ENCODE measurements at places on chromosomes 7 and 10.

- no peak for DNase-seq
These were observed 95.0 kb upstream of the DDC start for GRCh38 chr7:50660040-50660829.

- DNase-seq = no peak
These were observed 526 bp downstream of the GIMAP1 start for GRCh38 chr7:150716939-150717338.

GRCh38 chr7:11130012-11130411, 156.3 kb downstream of the PHF14 start:
- no peak for DNase-seq

DNA sequence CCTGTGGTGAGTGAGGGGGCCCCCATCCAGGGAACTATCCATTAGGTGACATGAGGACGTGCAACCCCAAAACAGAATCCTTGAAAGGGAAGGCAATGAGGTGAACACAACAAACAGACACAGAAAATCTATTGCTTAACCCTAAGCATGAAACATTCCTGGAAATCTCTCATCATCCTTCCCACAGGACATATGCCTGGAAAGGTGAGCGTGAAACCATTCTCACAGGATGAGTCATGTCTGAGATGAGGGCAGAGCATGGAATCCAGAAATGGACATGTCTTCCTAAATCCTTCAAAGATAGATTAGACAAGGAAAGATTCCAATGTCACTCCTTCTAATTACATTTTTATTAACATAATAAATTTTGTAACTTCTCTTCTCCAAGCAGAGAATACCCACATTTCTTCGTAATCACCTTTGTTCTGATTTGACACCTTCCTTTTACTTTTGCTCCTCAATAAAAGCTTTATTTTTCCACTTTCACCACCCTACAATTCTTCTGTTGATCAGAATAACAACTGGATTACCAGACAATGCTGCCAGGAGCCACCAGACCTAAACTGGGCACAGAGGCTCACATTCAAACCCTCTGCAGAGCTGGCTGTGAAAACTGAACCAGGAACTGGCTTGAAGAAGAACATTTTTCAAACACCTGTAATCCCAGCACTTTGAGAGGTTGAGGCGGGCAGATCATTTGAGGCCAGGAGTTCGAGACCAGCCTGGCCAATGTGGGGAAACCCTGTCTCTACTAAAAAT, 67.2 kb downstream of the COBL start:
- DNase-seq = no peak

DNA sequence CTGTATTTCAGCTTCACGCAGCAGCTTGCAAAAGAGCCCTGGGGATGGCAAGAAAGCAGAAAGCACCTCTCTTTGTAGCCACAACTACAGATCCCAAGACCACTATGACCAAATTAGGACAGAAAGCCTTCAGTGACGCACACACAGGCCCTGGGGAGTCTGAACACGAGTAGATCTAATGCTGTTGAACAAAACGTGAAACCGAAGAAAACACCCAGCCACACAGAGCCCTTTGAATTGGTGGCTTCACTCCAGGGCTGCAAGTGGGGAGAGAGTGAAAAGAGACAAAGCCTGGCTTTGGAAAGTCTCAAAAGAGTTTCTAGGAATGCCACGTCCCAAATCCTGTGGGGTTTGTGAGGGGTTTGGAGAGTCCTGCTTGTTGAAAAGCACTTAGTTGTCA, 28.4 kb downstream of the PLXNA4 start:
- no peak for DNase-seq

DNA sequence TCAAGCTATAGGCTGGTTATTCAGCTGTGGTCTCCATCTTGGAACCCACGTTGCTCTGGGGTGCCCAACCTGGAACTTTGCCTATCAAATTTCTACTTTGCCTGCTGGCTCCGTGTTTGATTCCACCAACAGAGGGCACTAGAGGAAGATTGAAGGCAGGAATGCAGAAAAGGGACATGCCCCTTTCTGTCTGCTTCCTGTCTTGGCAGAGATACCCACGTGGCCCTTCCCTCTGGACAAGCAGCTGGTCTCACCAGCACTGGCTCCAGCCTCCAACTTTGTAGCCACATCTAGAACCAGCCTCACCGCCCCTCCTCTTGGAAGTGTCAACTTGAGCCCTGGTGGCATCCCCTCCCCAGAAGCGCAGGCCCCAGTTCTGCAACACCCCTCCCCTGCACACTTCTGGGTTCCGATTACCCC, 52.1 kb upstream of the ZNF438 start:
- DNase-seq = no peak

DNA sequence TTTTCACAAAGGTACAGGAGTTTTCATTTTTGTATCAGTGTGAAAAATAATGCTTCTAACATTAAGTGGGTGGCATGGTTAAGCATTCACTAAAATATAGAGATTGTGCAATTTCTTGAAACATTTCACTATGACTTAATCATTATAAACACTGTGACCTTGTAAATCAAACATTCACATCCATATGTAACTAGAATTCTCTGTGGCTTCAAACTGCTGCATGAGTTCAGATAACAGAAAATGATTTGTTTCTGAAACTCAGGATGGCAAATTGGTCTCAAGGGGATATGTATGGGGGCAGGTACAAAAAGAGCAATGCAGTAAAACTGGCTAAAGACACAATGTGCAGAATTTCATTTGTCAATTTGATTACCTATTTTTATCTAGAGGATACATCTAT, 3.8 kb downstream of the FAM133B start:
- DNase-seq = no peak

- DNase-seq = peak; percentile 55
These were observed 561 bp downstream of the PLEKHA1 start for GRCh38 chr10:122374859-122375678.

GRCh38 chr7:123533929-123534382, 439 bp downstream of the IQUB start:
- DNase-seq = no peak

- no peak for DNase-seq
These were observed 247.0 kb downstream of the SORCS1 start for GRCh38 chr10:106917452-106918055.

DNA sequence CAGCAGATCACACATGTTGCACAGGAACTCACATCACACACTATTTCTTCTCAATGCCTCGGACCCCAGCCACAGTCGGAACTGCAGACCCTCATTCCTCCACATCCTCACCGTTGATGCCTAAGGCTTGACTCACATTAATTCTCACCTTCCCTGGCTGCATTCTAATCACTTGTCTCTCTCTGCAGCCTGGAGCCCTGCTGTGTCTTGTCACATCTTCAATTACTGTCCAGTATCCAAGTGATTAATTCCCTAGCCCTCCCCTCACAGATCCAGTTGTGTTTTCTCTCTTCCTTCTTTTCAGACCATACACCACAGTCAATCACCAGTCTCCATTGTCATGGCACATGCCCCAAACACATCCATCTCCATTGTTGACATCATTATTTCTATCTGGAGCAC, 592.4 kb upstream of the IGFBP3 start:
- no peak for DNase-seq

GRCh38 chr7:80498481-80499349, 13.1 kb downstream of the GNAT3 start:
- DNase-seq = no peak

DNA sequence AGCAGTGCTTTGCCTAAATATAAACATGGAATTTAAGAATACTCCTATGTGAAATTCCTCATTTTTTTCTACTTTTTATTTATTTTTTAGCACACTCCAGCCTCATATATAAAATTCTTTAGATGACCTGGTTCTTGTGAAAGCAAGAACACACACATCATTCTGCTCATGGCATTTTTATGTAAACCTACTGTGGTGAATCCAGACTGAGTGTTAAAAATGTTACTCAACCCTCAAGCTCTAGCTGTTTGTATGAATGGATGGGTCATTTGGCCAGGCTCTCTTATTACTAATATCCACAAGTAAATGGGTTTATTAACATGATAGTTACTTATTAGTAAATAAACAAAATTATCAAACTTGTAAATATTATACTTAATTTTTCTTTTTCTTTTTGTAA, 551.7 kb upstream of the LRRN3 start:
- DNase-seq = no peak

DNA sequence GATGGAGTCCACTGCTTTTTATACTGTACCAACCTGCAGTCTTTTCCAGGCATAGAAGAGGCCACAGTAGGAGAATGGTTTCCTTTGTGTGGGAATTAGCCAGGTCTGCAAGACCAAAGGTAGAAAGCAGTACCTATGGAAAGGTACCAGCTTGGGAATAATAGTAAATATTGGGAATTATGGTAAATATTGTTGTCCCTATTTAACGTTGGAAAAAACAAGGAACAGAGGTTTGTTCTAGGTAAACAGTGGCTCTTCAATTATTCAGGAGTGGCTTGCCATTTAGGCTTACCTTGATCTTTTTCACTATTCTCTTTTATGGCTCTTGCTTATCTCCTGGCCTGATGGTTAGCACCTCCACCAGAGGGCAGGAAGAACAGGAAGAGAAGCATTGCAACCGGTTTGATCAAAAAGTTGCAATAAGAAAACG, 43.9 kb upstream of the GSAP start:
- DNase-seq = no peak

DNA sequence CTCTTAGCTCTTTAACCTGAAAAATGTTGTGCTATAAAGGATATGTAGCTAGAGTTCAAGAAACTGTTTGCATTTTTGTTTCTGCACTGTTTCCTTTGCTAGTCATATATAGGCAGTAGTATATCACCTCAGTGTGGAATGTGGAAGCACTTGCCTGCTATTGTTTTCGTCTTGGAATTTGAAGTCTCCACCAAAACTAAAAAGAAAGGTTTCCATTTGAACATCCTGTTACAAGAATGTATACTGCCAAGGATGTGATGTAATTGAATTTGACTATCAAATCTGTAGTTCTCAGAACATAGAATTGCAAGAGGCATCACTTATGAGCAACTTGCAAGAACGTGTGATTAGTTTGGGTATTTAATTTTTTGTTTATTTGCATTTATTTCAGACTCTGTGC, 51.1 kb upstream of the MEOX2 start:
- no peak for DNase-seq

- no peak for DNase-seq
These were observed 66.1 kb upstream of the RAPGEF5 start for GRCh38 chr7:22422831-22423615.

DNA sequence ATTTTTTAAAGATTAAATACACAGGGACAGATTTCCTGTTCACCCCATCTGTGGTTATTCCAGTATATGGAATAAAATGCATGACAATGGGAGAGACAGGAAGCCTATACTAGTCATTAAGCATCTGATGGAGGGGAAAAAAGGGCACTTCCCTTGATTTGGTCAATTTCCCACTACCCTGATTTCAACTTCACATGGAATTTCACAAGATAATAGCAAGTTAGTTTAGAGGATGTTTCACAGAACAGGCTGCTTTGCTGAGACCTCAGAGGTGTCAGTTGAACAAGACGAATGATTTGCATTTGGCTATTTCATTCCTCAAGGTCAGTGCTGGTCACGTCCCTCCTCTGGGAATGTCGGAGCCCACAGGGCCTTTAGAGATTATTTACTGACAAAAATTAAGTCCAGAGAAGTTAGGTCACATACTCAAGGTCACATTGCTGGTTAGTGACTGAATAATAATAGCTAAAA, 4.7 kb upstream of the ITPRIP start:
- DNase-seq = no peak

DNA sequence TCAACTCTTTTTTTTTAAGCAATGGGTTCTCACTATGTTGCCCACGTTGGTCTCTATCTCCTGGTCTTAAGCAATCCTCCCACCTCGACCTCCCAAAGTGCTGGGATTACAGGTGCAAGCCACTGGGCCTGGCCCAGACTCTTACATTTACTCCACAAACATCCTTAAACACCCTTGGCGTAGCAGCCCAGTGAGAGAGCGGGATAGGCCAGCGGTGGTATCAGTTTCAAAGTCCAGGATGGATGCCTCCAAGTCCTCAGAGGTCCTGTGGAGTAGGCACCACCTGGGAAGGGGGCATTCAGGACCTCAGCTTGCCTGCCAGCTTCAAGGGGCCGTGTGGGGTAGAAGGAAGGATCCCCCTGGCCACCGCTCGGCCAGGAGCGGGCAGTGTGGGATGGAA, 18.1 kb upstream of the VPS37D start:
- DNase-seq = no peak

DNA sequence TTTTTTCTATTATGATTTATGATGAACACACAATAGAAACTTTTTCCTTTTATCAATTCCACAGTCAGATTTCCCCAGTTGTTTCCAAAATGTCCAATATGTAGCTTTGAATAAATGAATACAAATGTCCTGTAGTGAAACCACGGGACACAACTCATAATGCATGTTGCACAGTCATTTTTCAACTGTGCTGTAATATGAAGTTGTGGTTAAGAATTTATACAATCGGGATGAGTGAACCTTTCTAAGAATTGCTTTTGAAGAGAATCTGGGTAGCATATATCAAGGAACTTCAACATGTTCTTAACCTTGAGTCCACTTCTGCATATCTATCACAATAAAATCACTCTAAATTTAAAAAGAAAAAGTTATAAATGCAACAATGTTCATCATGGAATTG, 14.6 kb upstream of the ST7 start:
- DNase-seq = no peak

DNA sequence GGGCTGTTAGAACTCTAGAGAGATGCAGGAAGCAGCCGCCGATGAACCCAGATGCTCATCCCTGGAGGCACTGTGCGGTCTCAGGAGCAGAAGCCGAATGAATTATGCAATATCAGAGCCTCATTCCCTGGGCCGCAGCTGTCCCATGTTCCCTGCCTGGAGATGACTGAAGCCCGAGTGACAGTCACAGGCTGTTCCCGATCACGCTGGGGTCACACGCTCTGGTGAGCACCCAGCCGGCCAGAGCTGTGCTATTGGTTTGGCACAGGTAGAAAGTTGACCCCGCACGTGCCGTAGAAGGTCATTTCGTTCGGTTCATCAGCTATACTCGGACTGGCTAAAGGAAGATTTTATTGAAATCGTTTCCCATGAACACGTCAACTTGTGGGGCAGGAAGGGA, 140.5 kb upstream of the SH2B2 start:
- DNase-seq = no peak

DNA sequence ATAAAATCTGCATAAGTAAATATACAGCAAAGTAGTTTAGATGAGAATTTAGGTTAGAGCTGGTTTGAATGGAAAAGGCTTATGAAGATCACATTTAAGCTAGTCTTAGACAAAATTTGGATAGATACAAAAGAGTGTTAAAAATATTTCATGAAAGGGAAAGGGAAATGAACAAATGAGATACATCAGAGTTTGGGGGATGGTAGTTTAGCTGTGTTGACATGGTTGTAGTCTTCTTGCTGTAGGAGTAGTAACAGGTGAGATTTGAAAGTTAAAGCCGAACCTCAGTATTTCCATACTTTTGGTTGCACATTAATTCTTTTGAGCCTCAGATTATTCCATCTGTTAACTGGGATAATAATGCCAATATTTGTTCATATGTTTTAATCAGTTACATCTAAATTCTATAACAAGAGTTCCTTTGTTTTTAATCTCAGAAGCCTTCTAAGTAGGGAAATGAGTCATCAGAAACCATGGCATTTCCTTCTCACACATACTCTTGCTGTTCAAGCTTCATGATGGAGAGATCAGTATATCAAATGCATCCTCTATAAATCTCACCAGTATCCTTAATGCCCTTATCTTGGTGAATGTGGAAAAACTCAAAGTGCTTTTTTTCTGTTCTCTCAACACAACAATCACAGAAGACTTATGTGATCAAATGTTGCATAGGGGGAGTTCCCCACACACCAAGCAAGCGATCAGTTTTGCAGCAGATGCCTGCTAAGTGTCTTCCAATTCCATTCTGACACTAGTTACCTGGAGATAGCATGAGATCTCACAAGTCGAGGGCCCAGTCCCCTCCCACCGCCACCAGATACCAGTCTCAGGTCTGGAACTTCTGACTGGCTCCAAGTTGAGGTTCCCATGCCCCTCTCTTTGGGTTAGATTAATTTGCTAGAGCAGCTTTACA, 84.7 kb downstream of the MAPK8 start:
- DNase-seq = no peak
